ENCODE measurements at places on chromosomes 1 and 21.

- no peak for DNase-seq
Measured at GRCh38 chr1:162328512-162328911, 48.1 kb downstream of the SPATA46 start.

DNA sequence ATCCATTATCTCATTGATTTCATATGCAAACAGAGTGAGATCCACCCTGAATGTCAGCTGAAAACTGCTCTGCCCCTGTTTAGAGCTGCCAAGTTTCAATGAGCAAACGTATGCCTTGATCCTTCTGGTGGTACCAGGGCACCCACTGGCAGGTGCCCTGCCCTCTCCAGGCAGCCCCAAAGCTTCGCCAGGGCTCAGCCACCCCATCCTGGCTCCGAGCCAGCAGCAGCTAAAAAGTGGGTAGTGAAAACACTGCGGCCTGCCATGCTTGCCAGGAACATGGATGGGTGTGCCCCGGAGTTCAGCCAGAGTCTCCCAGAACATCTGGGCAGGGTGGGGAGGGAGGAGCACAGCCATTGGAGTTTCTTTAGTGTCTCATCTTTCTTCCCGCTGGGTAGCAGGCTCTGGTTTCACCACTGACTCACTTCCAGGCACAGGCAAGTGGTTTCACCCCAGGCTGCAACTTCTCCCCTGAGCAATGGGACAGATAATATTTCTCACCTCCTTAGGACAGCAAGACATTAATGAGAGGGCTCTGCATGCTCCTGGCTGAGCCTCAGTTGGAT is 8.1 kb upstream of the LMX1A start:
- DNase-seq, result no peak

- peak; percentile 80 for DNase-seq
Measured at GRCh38 chr1:24769656-24770651, 24.7 kb downstream of the CLIC4 start.

DNA sequence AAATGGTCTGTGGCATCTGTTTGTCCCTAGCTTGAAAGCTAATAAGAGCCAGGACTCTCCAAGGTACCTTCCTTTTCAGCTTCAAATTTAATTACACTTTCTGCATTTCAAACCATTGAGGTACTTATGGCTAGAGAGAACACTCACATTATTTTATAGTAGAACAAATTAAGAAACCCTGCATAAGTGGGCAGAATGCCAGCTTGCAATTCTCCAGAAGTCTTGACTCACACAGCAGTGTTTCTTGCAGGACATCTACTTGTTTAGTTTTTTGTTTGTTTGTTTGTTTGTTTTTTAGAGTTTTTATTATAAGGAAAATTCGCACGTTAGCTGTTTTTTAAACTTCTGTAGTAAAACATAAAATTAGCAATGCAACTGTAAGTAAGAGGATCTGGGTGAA is 397.2 kb downstream of the NEGR1 start:
- no peak for DNase-seq

- DNase-seq, result no peak
Measured at GRCh38 chr21:44867464-44867863, 6.0 kb downstream of the PTTG1IP start.

DNA sequence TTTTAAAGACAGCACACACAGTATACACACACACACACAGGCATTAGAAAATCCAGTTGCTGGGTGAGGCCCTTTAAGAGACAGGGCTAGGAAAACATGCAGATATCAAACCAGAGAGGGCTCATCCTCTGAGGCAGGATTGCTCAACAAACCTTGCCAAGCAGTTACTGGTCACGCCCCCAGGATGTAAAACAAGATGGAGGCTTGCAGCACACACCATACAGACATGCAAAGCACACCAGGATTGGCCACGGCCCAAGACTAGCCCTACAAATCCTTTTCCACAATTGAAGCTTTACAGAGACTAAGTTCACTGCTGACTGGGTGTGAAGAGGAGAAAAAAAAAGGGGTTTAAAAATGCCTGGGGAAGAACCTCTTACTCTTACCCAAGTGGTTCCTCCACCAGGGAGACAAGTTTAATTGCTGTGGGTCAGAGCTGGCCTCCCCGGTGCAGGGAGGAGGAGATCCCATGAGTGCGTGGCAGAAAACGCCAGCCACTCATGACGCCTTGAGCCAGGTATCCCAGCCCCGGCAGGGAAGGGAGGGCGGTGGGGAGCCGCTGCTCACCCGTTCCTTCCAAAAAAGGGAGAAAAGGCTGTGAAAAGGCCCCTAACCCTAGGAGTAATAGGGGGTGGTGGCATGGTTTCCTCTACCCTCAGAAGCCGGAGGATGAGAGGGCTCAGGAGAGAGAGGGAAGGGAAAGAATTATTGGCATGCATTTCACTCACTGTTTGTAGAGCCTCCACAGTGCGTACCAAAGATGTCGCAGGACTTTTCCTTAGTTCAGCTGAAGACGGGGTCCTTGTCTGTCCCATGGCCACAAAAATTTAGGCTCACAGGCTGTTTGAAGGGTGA is 594.6 kb upstream of the ZP4 start:
- DNase-seq, result no peak

- no peak for DNase-seq
Measured at GRCh38 chr1:13737398-13737797, 37.4 kb downstream of the PRDM2 start.

- no peak for DNase-seq
Measured at GRCh38 chr1:73162564-73162963, 880.2 kb upstream of the NEGR1 start.

GRCh38 chr1:170461762-170462384 is 70.1 kb upstream of the GORAB start:
- DNase-seq, result no peak

DNA sequence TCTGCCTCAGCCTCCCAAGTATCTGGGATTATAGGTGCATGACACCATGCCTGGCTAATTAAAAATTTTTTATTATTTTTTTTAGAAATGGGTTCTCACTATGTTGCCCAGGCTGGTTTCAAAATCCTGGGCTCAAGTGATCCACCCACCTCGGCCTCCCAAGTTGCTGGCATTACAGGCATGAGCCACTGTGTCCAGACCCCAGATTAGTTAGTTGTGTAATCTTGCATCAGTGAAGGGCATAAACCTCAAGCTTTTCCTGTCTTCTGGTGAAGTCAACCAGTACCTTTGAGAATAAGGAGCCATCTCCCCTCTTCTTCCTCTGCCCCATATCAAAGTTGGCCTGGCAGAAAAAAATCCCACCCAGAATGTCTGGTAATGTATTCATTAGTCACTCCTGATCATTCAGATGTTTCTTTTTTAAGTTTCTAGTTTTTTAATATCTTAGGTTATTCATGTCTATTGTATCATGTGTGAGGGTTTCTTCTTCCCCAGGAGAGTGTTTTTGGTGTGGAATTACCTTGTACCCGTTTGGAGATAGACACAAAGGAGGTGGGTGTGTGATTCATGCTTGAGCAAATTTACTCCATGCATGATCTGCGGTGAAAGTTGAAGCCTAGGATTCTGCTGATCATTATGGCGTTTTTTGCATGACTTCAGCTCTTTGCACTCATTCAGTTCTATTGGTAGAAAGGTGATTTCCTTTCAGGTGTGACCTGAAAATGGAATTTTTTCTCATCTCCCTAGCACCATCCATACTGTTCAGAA is 144.0 kb downstream of the FMN2 start:
- DNase-seq, result no peak

DNA sequence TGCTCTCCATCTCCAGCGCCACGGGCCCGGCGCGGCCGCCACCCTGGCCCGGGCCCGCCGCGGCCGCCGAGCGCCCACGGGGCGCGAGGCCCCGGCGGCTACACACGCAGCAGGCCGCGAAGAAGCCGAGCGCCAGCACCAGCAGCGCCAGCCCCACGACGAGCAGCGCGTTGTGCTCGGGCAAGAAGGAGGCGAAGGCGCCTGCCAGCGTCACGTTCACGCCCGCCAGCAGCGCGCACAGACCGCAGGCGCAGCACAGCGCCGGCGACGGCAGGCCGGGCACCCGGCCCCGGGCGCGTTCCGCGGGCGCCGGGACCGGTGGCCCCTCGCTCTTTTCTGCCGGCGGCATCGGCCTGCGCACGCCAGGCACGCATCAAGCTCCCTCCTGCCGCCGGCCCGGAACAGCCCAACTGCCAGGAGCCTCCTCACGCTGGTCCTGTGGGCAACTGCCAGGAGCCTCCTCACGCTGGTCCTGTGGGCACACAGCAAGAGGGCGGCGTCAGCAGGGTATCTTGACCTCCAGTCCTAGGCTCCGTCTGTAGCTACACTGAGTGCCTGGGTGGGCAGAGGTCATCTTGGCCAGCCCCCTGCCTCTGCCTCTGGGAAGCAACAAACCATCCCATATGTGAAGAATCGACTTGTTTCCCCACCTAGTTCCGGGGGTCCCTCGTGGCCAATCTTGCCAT is 18.1 kb downstream of the KNCN start:
- DNase-seq, result no peak

DNA sequence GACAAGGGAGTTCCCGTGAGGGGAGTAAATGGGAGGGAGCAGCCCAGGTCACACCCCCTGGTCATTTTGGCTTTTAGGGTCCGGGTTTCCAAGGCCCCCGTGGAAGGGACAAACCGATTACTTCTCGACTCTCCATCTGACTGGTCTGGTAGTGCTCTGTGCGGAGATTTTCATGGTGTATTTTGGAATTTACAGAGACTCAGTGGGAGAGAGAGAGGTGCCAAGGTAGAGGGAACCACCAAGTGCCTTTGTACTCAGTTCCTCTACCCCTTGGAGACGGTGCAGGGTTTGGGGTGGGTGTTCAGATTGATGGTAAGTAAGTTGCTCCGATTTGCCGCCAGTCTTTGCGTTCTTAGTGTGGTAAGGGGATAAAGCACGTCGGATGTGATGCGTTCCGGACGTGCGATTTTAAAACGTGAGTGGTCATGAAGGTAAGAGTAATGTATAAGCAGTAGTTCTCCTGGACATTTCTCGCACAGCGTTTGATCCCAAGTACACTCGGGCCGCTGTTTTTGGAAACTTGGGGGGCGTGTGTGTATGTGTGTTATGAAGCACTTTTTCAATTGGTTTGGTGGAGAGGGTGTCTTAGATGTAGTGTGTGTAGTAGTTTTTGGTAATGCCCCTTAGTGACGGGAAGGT is 682 bp downstream of the SUCO start:
- DNase-seq, result peak; percentile 33

DNA sequence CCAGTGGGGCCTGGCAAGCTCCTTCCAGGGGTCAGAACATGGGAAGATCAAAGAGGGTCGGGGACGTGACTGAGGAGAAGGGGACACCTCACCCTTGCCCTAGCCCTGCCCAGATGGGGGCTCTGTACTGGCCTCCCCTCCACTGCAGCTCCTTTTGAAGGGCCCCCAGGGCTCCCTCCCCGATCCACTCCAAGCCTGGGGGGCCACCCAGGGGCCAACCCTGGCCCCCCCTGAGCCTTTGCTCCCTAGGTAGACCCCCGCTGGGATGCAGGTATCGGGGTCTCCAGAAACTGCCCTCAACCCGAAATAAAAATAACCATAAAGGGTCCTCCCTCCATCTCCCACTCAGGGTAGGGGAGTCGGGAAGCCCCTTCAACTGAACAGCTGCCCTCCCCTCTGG is 37.4 kb upstream of the FAM131C start:
- no peak for DNase-seq

DNA sequence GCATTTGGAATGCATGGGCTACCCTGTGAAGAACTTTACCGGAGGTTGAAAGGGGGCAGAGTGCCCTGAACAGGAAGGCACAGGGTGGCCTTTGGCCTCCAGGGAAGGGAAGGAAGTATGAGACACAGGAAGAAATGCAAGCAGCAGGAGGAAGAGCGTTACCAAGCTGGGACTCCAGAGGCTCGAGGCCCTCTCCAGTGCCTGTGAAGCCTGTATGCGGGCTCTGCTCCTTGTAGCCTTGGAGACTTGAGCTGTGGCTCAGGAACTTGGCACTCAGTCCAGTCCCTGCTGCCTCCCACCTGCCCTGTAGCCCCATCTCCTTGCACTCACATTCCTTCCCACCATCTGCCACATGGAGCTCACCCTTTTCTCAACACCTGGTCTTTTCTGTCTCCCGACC is 33.5 kb upstream of the RNF19B start:
- no peak for DNase-seq

GRCh38 chr21:45617021-45617921 is 26.3 kb upstream of the PCBP3 start:
- DNase-seq, result no peak

- no peak for DNase-seq
Measured at GRCh38 chr1:21804536-21804935, 7.5 kb upstream of the LDLRAD2 start.

- no peak for DNase-seq
Measured at GRCh38 chr1:210445931-210446330, 117.2 kb downstream of the HHAT start.

DNA sequence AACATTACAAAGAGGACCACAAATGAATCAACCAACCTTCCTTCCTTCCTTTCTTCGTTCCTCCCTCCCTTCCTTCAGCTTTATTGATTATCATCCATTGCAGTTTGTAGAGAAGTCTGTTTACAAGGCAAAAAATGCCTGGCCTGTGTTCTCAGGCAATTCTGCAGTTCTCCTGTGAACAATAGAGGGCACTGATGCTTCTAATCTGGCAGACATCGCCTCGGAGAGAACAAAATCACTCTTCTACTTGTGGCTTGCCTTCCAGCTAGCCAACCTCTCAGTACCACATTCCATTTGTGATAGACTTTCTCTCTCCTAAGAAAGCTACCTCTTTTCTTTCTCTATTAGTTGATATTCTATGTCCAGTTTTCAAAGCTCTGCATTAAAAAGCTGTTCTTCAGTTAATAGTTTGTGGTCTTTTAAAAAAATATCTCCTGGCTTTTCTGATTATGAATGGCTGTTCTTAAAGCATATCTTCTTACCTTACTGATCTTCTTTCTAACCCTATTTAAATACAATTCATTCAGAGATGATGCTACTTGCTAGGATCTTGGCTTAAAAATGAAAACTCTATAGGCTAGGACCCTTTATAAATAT is 26.9 kb upstream of the ESRRG start:
- DNase-seq, result peak; percentile 41

DNA sequence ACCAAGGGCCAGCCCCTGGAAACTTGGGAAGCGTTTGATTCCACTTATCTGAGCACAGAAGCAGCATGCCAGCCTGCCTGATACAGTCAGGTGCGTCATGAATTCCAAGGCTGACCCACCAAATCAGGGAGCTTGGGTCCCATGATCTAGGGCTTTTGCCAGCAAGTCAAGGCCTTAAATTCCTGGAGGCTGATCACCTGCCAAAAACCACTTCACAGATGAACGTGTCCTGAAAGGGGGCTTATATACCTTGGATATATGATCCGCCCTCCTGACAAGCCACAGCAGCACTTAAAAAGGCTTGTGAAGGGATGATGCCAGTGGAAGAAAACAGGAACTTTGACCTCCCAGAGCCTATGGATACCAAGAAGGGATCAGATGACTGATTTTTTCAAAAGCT is 24.0 kb upstream of the CLIC6 start:
- no peak for DNase-seq

DNA sequence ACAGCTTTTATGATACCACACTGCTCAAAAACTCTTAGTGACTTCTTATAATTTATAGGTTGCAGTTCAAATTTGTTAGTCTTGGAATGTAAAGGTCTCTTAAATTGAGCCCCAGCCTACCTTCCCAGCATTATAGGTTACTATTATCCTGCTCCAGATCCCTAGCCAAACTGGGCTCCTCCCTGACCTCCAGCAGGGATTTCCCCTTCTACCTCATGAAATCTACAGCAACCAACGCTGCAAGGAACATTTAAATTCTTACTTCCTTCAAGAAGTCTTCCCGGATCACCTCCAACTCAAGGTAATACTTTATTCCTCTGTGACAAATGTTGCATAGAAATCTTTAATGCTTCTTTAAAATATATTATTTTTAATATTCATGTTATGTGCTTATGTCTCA is 255.1 kb upstream of the C1orf105 start:
- no peak for DNase-seq

GRCh38 chr1:115198938-115199337 is 109.6 kb upstream of the TSPAN2 start:
- no peak for DNase-seq

GRCh38 chr1:37480125-37480466 is 5.7 kb downstream of the ZC3H12A start:
- DNase-seq, result no peak
